ENCODE measurements at places on chromosomes 6 and 20.

GRCh38 chr6:84123186-84123585, 89.6 kb downstream of the MRAP2 start:
- no peak for DNase-seq

DNA sequence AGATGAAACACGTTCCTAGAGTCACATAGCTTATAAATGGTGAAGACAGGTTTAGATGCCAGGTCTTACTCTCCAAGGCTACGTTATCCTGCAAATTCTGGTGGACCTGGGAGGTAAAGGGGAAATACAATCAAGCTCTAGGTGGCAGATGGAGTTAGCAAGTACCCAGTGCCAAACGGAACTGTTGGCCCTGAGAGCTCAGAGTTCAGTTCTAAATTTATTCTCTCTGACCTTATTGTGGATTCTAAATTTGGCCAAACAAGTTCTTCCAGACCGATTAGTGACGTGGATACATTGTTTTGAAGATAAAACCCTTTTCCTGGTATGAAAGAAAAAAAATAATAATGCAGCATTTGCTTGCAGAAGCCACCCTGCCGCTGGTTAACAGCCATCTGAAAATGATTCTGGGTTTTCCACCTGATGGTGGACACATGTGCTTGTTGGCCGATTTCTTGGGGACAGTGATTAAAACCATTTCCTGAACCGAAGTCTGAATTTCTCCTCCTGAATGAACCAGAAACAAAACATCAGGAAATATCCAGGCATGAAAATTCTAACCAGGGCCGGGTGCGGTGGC, 32.5 kb downstream of the RIPOR3 start:
- no peak for DNase-seq

DNA sequence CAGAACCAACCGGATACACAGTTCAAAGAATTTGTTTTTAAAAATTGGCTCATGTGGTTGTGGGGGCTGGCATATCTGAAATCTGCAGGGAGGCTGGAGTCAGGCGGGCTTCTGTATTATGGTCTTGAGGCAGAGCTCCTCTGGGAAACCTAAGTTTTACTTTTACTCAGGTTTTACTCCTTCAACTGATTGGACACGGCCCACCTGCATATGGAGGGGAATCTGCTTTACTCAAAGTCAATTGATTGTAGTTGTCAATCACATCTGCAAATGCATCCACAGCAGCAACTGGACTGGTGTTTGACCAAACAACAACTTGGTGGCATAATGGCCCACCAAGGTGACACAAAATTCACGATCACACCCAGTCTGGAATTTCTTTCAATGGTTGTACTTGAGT, 103.4 kb downstream of the ERMARD start:
- DNase-seq: no peak

- DNase-seq: no peak
Measured at GRCh38 chr6:111888928-111889695, 15.9 kb upstream of the FYN start.

DNA sequence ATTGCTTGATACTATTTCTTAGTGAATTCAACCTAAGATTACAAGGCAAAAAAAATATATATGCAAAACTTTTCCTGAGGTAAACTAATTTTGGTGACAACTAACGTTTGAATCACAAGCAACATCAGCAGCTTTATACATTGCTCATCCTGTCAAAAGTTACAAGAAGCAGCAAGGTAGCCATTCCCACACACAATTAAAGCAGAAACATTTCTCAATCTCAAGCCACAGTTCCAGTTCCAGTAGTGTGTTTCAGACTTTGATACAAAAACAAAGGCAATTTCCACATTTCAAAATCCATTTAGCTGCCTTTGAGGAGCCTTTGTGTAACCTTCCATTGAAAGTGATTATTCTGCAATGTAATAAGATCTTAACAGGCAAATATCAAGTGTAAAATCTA, 191.0 kb downstream of the WDR27 start:
- DNase-seq: no peak

DNA sequence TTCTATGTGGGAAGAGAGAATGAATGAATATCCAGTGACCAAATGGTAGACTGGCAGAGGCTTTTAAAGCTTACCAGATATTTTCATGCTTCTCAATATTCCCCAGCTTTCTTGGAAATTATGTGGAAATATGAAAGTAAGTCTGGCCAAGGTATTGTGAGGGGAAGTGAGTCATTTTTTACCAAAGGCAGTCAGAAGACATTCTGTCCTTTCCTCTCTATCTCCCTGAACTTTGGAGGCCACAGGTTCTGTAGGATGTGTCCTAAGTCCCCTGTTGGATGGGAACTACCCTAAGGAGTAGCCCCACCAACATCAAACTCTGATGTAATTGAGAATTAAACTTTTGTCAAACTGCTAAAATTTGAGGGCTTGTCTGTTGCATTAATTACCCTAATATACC, 593.8 kb upstream of the NRSN1 start:
- no peak for DNase-seq

DNA sequence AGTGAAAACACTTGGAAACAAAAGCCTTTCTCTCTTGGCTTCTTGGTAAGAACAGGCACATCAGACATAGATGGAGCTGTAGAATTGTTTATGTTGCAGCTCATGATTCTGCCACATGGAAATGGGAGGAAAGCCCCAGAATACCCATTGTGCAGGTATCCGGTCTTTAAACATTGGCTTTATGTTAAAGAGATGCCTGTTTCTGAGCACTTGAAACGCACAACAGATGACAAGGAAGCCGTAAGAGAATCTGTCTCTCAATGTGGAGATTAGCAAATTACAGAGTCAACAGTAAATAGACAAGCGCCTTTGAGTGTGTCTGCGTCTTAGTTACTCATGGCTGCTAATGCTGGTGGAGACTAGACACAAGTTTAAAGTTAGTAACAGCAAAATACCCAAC, 10.5 kb downstream of the TNFAIP3 start:
- no peak for DNase-seq

- no peak for DNase-seq
Measured at GRCh38 chr6:7165002-7165889, 57.5 kb downstream of the RREB1 start.

- DNase-seq: no peak
Measured at GRCh38 chr6:11659757-11660156, 118.8 kb downstream of the ADTRP start.
